ENCODE measurements at places on chromosomes 2 and 18.

DNA sequence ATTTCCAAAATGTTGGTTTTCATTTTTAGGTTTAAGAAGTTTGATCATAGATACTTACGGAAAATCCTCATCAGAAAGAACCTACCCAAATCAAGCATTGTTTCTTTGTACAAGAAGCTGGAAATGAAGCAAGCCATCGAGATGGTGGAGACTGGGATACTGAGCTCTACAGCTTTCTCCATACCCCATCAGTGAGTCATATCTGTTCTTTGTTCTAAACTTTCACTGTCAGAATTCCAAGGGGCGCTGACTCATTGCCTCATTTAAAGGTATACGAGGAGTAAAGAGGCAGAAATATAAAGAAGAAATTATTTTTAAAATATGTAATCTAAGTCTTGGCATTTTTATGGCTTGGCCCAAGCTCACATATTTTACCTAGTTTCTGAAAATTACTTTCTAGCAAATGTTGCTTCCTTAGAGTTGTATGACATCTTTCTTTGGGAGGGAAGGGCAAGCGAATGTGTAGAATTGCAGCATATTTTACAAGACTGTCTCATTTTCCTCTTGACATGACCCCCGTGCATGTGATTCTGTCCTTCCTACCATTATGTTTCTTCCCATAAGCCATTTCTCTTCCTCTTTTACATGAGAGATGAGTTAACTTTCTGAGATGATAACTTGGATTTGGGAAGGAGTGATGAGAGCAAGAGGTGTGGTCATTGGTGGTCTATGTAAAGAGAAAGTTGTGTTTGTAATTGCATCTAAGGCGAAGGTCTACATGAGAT, 41.2 kb downstream of the SLC9A4 start:
- peak; percentile 90 for DNase-seq

- DNase-seq: no peak
Measured at GRCh38 chr2:88871336-88871735, 179.9 kb downstream of the RPIA start.

- DNase-seq: no peak
Measured at GRCh38 chr18:13211534-13211933, 7.0 kb upstream of the LDLRAD4 start.

GRCh38 chr18:57149531-57149930, 2.6 kb downstream of the BOD1L2 start:
- DNase-seq: no peak

- no peak for DNase-seq
Measured at GRCh38 chr18:39666541-39666940, 2100.9 kb upstream of the CELF4 start.

GRCh38 chr2:79796641-79797040, 283.8 kb downstream of the CTNNA2 start:
- no peak for DNase-seq

DNA sequence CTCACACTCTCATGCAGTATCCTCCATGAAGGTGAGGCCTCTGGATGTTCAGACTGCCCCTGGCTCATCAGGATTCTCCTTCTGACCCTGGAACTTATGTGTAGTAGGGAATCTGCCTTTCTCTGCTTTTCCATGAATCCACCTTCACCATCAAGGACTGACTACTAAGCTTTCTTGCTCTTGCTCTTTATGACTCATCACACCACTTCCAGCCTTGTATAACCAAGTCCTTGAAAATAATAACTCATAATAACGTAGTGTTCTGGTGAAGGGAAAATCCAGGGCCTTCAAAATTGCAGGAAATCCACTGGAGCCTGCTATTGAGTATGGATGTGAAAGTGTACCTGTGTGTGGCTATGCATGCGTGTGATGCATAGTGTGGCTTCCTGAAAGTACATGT, 11.3 kb upstream of the KCNS3 start:
- DNase-seq: no peak

DNA sequence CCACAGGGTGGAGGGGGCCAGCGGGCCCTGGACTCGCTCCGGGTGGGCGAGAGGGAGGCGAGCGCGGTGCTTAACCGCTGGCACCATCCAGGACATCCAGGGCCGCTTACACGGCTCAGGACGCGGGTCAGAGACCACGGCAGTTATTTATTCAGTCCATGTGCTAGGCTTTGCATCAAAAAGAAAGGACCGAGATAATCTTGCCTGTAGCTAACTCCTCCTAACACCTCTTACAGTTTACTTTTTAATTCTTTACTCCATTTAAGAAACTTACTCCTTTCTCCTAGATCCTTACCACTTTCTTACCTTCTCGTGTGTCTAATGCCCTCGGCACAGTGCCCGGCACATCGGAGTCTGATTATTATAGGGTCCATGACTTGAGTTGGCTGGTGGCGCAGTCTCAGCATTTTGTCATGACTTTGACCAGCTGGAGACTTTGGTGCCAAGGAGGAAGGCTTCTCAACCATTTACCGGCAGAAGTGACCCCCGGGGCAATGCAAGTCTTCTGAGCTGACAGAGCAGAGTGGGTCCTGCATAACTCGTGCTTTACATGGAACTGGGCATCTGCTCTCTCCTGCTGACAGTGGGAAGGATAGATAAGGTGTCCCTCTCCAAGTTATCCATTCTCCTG, 503 bp downstream of the ANXA4 start:
- DNase-seq: peak; percentile 36

DNA sequence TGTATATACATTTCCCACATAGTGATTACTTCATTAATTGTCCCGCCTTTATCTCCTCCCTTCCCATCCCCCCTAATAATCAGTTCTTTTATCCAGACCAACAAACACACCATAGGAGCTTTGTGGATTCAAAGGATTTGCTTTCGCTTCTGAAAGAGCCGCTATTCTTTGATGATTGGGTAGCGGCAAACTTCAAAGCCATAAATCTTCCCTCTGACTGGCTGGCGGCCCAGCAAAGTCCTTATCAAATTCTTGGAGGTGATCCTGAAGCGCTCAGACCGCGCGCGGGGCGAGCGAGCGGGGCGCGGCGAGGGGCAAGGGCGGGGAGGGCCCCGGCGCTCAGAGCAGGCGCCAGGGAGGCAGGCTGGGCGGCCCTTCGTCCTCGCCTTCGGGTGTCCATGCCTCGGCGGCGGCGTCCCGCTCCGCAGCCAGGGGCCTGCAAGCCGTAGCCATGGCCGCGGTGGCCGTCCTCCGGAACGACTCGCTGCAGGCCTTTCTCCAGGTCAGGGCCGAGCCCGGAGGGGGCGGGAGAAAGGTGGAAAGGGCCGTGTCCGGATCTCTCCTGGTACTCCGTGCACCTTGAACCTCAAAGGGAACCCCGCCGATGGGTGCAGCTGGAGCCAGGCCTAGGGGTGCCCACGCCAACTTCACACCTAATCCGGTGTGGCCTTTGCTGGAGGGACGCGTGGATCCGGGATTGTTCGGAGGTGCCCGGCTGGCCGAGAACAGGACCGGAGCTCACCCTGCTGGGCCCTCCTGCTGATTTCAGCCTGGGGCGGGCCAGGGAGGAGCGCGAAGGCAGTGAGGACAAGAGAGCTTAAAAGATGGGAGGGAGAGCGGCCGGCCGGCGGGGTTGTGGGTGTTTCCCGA, at the start of gene SP5:
Gene SP5, plus strand, starts transcription at position 276 of the 870 bp plus-strand sequence. Its CDS starts 176 bp downstream, at position 452.
- peak; percentile 52 for DNase-seq

DNA sequence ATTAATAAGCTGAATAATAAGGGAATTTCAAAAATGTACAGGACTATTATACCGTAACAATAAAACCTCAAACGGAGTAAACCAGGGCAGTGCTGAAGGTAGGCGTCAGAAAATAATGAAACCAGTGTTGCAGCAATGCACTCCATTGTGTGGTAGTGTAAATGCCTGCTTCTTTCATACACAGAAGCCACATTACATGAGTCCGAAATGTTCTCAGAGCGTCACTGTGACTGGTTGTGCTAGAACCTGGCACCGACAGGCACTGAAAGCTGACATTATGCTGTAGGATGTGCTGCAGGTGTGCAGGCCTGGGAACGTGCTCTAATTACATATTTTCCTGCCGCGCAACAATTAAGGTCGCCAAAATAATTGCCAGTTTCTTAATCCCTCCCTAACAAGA, 53.3 kb downstream of the ZEB2 start:
- no peak for DNase-seq

DNA sequence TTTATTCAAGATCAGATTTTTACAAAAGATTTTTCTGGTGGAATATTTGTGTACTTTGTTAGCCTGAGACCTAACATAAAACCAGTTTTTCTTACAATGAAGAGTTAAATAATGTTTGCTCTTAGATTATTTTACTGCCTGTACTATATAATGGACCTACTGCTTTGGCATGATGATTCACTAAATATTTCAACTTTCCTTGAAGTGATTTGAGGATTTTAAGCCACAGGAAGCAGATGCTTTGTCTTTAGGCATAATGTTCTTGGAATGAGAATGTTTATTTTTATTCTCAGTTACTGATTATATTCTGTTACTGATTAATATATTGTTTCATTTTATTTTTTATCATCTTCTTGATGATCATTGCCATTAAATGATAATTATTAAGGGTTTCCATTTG, 175.3 kb upstream of the LRP1B start:
- DNase-seq: peak; percentile 42

DNA sequence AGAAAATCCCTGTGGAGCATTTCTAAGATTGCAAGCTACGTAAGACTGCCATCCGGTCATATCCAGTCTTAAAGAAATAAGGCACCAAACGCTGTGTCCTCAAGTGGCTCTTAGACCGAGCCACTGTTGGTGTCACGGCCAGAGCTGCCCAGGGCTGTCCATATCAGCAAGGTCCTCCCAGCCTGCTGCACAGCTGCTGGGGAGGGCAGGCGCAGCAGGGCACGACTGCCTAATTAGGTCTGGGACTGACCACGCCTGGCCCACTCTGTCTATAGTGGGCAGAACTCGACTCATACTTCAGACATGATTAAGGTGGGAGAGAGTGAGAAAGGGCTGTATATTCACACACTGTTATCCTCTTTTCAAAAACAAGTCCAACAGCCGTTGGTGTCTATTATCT, 39.3 kb downstream of the EIPR1 start:
- no peak for DNase-seq

GRCh38 chr2:175926272-175926671, 75.8 kb downstream of the LNPK start:
- peak; percentile 89 for DNase-seq

- no peak for DNase-seq
Measured at GRCh38 chr2:190856985-190857384, 23.6 kb upstream of the GLS start.

DNA sequence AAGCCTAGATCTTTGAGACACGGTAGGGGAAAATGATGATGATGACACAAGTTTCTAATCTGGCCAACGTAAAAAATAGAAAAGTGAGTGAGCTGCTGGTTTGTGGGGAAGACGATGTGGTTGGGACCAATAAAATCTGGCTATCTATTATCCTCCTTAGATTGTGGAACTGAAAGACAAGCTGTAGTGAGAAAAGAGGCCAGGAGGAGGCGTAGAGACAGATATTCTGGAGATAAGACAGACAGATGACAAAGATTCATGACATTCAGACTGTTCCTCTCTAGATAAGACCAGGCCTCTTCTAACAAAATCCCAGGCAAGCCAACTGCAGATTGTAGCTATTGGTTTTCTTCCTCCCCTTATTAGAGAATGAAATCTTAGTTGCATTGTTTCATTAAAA, 376.3 kb upstream of the UBE2E3 start:
- DNase-seq: peak; percentile 18

DNA sequence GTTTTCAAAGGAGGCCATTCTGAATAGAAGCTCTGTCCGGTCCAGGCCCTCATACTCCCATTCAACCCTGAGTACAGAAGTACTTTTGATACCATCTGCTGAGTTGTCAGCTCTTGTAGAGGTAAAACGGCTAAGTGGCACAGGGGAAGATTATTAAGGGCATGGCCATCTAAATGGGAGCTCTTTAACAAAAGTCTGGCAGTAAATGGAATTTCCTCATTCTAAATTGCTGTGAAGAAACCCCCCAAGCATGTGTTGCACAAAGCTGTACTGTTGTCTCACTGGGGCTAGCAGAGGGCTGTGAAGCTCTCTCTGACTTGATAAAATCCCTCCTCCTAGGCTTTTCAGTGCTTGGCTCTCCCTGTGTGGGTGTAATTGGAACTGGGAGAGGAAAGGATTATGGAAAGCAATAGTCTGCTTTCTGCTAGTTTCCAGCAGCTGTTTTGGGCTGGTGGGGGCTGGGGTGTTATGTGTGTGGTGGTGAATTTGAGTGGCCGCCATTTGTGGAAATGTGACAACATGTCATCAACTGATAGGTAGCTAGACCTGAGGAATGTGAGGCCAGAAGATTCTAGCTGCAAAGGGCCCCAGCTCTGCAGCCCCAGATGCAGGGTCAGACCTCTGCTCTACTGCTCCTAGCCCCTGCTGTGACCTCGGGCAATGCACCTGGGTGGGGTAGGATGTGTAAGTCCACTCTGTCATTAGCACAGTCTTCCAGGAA, 65.1 kb downstream of the MAP4K4 start:
- no peak for DNase-seq

GRCh38 chr2:196337208-196337953, 166.0 kb upstream of the STK17B start:
- peak; percentile 51 for DNase-seq

- no peak for DNase-seq
Measured at GRCh38 chr2:19600506-19600905, 242.1 kb upstream of the OSR1 start.

DNA sequence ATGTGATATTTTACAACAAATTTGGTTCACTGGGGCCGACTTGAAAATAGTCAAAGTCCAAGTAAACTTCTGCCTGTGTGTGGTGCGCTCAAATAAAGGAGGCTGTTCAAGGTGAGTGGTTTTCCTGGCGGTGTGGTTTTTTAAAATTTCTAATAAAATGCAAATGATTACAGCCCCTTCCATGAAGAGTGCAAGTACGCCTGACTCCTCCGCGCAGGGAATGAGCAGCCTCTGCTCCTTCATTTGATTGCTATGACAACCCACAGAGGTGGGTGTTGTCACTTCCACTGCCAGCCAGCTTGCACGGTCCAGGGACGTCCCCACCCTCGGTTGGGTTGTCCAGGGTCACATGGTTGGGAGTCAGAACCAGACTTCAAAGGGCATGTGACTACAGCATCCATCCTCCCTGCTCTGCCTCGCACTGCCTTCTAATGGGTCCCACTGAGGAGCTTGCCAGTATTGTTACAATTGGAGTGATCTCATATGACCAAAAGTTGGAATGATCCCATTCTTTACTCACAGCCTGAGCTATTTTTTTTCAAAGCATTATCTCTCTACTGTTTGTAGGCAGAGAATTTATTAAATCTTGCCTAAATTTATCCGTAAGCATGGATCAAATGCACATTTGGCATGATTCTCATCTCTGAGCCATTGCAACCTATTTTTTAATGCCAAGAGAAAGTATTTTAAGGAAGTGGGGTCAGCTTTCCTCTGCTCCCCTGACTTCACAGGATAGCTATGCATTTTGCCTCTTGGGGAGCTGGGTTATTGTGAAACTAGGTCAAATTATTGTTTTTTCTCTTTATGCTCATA, 121.3 kb downstream of the AGAP1 start:
- peak; percentile 79 for DNase-seq

- peak; percentile 76 for DNase-seq
Measured at GRCh38 chr2:200077838-200078237, 122.5 kb downstream of the MAIP1 start.

GRCh38 chr2:230849633-230850357, 14.9 kb upstream of the ITM2C start:
- DNase-seq: peak; percentile 36
